ENCODE measurements at places on chromosomes 5 and 9. TPM values are rescaled to one million over a fixed set of nuclear protein-coding genes. Genes with fewer than 3 reads are reported as not detected.

Gene FOXI1
- not detected for total RNA-seq

Gene RIGI
- 7.7 TPM for total RNA-seq

Gene C5orf58
- total RNA-seq: not detected

Gene GLE1
- 17.6 TPM for total RNA-seq

Gene CENPK
- 17.6 TPM for total RNA-seq

Gene DRD1
- total RNA-seq: 0.17 TPM

Gene TPPP
- 3.6 TPM for total RNA-seq

Gene NFIB
- total RNA-seq: 76.4 TPM

Gene TUSC1
- 3.4 TPM for total RNA-seq

Gene ADAMTS6
- 3.0 TPM for total RNA-seq

Gene SMIM32
- total RNA-seq: 12.8 TPM

Gene IL4
- not detected for total RNA-seq

Gene NDUFB6
- total RNA-seq: 42.9 TPM

Gene TMC1
- not detected for total RNA-seq

Gene BTNL9
- 0.39 TPM for total RNA-seq

Gene DMRT2
- 18.8 TPM for total RNA-seq

Gene PLAC8L1
- 0.95 TPM for total RNA-seq

Gene RBM22
- 49.2 TPM for total RNA-seq

Gene ST8SIA4
- 18.0 TPM for total RNA-seq

Gene CCL19
- total RNA-seq: not detected

Gene ANKDD1B
- 0.93 TPM for total RNA-seq

Gene PLK2
- total RNA-seq: 307 TPM

Gene CTXN3
- total RNA-seq: not detected

Gene RMND5B
- 41.8 TPM for total RNA-seq

Gene IL13
- not detected for total RNA-seq

Gene SIMC1
- 34.0 TPM for total RNA-seq

Gene MZB1
- 0.22 TPM for total RNA-seq

Gene HEMGN
- not detected for total RNA-seq

Gene GPR21
- total RNA-seq: 0.46 TPM

Gene RNF183
- 0.77 TPM for total RNA-seq

Gene MYOT
- 0.56 TPM for total RNA-seq

Gene PTGES2
- 85.0 TPM for total RNA-seq

Gene SLC34A3
- total RNA-seq: 0.81 TPM

Gene OCLN
- 57.5 TPM for total RNA-seq

Gene FBP2
- not detected for total RNA-seq

Gene GRXCR2
- not detected for total RNA-seq

Gene FKBP15
- 23.8 TPM for total RNA-seq

Gene FGF18
- 1.7 TPM for total RNA-seq

Gene PCDHGB3
- total RNA-seq: 1.2 TPM

Gene NLN
- 44.4 TPM for total RNA-seq

Gene RANBP6
- total RNA-seq: 24.0 TPM

Gene PCDH12
- total RNA-seq: not detected

Gene TRPM6
- 16.9 TPM for total RNA-seq

Gene NIPAL4
- total RNA-seq: 0.46 TPM

Data from type B pancreatic cell (in vitro differentiated cells).